RCC 7860 (cell line): ENCODE measurements at places on chromosomes 4 and X.

DNA sequence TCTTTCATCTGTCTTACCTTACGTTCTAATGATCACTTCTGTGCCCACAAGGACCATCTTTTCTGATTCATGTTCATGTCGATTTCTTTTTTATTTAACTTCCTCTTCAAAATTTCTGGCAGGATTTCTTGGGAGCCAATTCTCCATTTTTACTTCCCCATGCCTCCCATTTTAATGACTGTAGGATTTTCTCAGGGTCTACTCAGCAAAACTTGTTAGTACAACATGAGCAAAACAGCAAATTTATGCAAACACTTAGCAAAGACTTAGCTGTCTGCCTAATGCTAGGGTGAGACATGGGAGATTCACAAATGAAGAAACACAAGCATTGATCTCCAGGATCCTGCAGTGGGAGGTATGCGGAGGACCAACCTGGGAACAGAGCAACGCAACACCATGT is 5.5 kb downstream of the CD38 start:
- no peak for DNase-seq

GRCh38 chrX:78931814-78932213 is 13.4 kb upstream of the P2RY10 start:
- no peak for DNase-seq

GRCh38 chr4:176307666-176307930 is 12.2 kb upstream of the SPCS3 start:
- DNase-seq, result peak; percentile 60

GRCh38 chrX:104112326-104112951 is at the start of gene ZCCHC18:
TSS of gene ZCCHC18 (plus strand) at chrX:104112523. CDS start at chrX:104114112, 1,589 bp downstream.
- DNase-seq, result peak; percentile 45

GRCh38 chrX:10900585-10901289 is 210.4 kb upstream of the HCCS start:
- peak; percentile 62 for DNase-seq

- DNase-seq, result peak; percentile 8
Observed at GRCh38 chr4:67087897-67088296, 457.4 kb downstream of the CENPC start.

GRCh38 chr4:179478608-179479007 is 2036.4 kb upstream of the AGA start:
- no peak for DNase-seq

- no peak for DNase-seq
Observed at GRCh38 chr4:102687982-102688433, 72.8 kb downstream of the MANBA start.

DNA sequence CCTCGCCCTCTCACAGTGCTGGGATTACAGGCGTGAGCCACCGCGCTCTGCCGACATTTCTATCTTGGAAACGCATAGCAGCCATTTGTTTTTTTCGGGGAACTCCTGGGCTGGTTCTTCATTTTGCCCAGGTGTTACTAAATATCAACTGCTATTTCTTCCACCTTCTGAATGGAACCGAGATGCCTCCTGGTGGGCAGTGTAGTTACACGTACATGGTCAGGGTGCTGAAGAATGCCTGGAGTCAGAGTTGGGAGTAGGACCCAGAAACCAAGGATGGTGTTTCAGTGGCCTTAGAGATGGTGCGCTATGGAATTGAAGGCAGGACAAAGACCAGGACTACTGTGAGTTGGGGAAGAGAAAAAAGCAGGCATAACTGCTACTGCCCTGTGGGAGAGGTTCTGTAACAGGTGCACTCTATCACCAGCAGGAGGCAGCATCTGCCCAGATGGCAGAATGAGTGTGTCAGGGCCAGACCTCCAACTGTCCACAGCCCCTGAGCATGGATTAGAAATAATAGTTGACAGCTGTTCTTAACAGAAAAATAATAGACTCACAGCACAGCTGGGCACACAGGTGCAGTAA is 81.7 kb downstream of the ZC4H2 start:
- no peak for DNase-seq

GRCh38 chrX:31123335-31123734 is 51.5 kb upstream of the FTHL17 start:
- no peak for DNase-seq

DNA sequence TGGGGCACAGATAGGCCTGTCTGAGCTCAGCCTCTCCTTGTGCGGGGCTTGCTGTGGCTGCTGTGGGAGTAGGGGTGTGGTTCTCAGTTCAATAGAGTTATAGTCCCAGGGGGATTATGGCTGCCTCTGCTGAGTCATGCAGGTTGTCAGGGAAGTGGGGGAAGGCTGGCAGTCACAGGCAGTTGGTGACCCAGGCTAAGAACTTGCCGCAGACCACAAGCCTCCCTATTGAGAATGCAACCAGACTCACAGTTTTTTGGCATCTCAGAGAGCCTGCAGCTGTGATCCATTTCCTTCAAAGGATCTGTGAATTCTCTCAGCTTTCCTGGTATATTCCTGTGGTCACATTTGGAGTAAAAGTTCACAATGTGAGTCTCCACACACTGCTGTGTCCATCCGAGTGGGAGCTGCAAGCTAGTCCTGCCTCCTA is 364.9 kb downstream of the ZNF674 start:
- peak; percentile 92 for DNase-seq

DNA sequence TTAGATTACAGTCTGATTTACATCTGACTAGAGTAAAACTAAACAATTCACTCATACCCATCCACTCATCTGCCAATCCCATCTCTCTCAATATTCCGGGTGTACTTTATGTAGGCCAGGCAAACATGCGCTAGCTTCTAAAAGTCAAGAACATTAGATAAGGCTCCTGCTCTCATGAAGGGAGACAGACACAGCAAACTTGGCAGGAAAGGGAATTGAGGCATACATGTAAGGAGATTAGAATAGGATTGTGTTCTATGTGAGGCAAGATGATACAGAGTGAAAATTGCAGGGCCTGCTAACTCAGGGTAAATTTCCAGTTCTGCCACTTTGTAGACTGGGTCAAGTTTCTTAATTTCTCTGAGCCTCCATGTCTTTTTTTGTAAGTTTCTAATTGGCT is 135.8 kb downstream of the CDS1 start:
- no peak for DNase-seq
